ENCODE measurements at places on chromosomes 3 and 15.

GRCh38 chr3:124671106-124671505, 59.1 kb upstream of the UMPS start:
- no peak for DNase-seq

DNA sequence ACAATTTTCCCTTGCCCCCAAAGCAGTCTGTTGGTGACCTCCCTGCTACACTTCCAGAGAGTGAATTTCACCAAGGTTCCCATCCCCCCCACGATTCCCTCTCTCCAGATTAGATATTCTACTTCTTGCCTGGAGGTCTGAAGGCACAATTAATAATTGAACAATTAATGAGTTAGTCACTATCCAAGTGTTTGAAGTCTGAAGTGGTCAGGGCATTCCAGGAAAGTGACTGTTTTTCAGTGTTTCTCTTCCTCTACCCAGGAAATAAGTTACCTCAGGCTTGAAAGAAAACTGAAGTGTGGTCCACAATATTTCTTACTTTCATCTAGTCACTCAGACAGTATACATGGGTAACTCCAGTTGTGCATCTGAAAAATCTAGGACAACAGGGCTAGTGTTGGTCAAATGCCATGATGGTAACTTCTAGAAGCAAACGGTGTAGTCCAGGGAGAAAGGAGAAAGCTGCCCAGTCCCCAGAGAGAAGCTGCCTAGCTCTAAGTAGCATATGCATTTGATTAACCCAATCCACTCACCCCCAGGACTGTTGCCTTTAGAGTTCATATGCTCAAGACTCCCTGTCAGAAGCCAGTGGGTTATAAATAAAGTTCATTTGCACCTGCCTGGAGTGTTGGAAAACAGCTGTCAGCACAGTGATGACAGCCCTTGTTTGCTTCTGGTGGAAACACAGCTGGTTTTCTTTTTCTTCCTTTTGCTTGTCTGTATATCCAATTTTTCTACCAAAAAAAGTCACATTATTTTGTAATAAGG, 2.3 kb upstream of the TM4SF4 start:
- no peak for DNase-seq

GRCh38 chr3:175270198-175270837, 411.2 kb downstream of the NAALADL2 start:
- no peak for DNase-seq

GRCh38 chr3:31488475-31489017, 44.2 kb upstream of the STT3B start:
- DNase-seq = no peak

GRCh38 chr15:65634356-65634755, 12.6 kb downstream of the SLC24A1 start:
- DNase-seq = no peak

GRCh38 chr3:107425033-107425432, 47.8 kb downstream of the CCDC54 start:
- no peak for DNase-seq

DNA sequence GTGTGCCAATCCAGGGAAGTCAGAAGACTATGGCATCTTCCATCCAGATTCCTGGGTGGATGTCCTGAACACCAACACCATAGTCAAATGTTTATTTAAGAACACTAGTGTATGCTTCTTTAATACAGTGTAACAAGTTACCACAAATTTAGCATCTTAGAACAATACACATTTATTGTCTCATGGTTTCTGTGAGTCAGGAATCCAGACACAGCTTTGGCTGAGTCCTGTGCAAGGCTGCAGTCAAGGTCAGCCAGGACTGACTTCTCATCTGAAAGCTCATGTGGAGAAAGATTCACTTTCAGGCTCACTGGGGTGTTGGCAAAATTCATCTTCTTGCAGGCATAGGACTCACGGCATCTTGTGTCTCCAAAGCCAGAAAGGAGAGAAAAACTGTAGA, 143.4 kb downstream of the ANXA2 start:
- DNase-seq = no peak

DNA sequence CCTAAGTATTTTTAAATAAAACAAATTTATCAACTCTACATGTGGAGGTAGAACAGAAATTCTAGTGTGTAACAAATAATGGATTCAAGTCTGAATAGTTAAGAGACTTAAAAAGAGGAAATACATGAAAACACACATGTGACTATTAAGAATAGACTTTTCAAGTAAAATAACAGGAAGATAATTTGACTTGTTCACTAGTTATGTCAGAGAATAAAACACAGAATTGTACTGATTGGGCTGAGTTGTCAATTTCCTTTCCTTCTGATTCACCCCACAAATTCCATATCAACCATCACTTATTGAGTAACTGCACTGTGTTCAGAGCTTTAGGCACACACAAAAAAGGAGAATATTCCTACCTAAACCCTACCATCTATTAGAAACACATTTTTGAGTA, 557.2 kb downstream of the TUSC7 start:
- DNase-seq = no peak

All from hypothalamus (tissue), 51 donors.